Mesendoderm (in vitro differentiated cells): ENCODE measurements at places on chromosomes 4 and X.

- no peak for DNase-seq
These were observed 328.5 kb upstream of the GALNTL6 start for GRCh38 chr4:171484681-171485080.

DNA sequence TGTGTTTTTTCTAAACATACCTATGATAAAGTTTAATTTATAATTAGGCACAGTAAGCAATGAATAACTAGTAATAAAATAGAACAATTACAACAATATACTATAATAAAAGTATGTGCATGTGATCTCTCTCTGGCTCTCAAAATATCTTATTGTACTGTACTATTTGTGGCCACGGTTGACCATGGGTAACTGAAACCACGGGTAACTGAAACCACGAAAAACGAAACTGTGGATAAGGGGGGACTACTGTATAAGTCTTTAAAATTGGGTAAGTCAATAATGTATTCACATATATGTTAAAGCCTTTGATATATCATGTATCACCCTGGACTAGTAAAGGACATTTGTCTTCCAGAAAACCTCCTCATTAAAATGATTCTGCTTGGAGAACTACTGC, 20.0 kb downstream of the TMEM154 start:
- no peak for DNase-seq

- no peak for DNase-seq
These were observed 6.9 kb downstream of the G3BP2 start for GRCh38 chr4:75666299-75666698.

- no peak for DNase-seq
These were observed 242.7 kb downstream of the PPP1R2C start for GRCh38 chrX:42535233-42535632.

GRCh38 chr4:155072417-155072816, 136.0 kb upstream of the NPY2R start:
- no peak for DNase-seq

GRCh38 chrX:118577041-118577440, 81.4 kb downstream of the DOCK11 start:
- no peak for DNase-seq
